ENCODE measurements at places on chromosomes 3 and 15.
A peak's percentile ranks its signal among the peaks of the same experiment; 100 is the strongest.

GRCh38 chr3:39668420-39668819, 141.0 kb upstream of the MYRIP start:
- peak; percentile 30 for DNase-seq

GRCh38 chr3:82640254-82640653, 878.8 kb upstream of the GBE1 start:
- no peak for DNase-seq

DNA sequence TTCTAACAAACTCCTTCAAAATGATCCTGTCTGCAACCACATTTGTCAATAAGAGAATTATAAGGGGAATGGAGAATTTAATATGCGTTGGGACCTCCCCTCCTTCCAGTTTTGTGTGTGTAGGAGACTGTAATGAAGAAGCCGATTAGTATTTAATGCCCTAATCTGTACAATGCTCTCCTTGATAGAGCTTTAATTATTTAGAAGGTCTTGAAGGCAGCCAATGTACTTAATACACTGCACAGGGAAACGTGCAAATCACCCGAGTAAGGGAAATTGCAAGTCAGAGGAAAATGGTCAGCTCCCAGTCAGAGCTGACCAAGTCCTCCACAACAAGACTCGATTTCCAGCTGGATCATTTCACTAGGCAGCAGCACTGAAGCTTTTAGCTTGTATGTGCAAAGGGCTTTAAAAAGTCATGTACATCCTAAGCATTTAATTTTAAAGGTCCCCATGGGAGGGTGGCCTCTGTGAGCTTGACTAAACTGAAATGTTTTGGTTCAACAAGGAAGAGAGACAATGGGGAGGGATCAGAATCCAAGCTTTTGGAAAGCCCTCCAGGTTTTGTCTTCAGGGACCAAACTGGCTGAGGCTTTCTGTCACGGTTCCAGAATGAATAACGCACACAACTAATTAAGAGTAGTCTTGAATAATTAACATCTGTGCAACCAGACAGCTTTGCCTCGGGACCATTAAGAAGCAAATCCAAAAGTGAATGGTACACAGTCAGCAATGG, 159.8 kb upstream of the MITF start:
- DNase-seq: no peak

GRCh38 chr3:6989608-6990291, 128.8 kb downstream of the GRM7 start:
- no peak for DNase-seq

- DNase-seq: no peak
These were observed 3.9 kb upstream of the RBSN start for GRCh38 chr3:15102836-15103235.

- DNase-seq: no peak
These were observed 238.1 kb upstream of the SGO1 start for GRCh38 chr3:20424086-20424485.

- no peak for DNase-seq
These were observed 38.1 kb downstream of the SERPINI1 start for GRCh38 chr3:167773584-167773983.

GRCh38 chr3:111610612-111611054, 15.5 kb upstream of the ZBED2 start:
- no peak for DNase-seq

DNA sequence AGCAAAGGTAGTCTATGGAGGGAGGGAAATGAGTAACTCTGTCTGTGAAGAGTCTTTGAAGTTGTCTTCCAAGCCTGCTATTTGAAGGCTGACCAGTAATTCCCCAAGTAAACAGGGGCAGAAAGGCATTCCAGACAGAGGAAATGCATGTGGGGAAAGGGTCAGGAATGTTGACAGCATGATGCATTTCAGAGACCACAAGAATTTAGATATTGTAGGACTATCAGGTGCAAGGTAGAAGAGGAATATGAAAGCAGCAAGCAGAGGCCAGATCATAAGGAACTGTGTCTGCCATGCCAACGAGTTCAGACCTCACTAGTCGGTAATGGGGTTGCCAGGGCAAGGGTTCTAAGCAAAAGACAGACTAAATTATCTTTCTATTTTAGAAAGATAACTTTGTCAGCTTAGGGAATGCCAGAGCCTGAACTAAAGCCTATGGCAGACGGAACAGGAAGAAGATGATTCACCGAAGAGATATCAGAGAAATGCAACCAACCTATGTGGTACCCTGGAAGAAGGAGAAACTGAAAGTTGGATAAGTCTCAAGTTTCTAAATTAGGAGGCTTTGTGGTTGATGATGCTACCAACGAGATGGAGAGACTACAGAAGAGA, 327.0 kb upstream of the RORA start:
- peak; percentile 79 for DNase-seq

DNA sequence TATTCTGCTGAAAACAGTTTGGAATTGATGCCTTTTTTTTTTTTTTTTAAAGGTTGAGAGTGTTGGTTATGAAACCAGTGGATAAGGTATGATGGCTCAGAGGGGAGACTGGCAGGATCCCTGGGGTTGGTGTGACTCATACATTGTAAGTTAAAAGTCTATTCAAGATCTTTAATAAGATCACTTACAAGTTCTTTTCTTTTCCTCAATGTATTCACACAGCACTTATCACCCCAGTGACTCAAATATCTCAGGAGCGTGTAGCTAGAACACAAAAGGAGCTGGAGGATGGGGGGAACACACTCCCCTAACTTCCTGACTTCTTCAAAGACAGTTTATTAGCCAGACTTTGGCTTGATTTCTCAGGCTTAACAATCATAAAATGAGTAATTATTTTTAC, 285.3 kb downstream of the SV2B start:
- DNase-seq: no peak

- DNase-seq: peak; percentile 4
These were observed 617.1 kb downstream of the NR2F2 start for GRCh38 chr15:96947296-96948229.

DNA sequence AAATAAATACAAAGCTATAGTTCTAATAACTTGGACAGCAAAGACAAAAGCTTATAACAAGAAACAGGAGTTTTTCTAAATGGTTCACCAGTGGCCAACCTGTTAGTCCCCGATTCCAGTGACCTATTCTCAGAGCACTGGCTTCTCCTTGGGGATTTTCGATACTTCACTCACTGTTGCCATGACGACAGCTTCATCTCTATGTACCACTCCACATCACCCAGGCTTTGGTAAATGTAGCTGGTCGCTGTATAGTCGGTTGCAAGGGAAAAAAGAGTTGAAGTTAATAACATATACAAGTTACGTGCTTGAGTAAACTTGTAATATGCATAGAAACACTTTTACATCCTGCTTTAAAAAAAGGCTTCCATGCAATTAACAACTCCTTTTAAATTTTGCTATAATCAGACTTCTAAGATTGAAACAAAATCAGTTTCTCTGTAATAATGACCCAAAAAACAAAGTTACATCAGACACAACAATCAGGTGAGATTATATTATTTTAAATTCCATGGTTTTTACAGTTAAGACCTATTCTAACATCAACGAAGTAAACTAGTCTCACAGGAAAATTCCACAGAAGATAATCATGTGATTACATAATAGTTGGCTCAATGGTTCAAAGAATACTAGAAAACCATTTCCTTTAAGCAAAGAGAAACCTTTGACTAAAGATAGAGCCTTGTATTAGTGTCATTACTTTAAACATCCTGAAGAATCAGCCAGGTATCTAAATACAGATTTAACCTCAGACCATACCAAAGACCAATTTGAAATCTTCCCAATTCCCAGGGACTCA, 2.9 kb downstream of the CCNL1 start:
- DNase-seq: no peak

GRCh38 chr3:4584456-4585249, 91.5 kb downstream of the ITPR1 start:
- peak; percentile 25 for DNase-seq

DNA sequence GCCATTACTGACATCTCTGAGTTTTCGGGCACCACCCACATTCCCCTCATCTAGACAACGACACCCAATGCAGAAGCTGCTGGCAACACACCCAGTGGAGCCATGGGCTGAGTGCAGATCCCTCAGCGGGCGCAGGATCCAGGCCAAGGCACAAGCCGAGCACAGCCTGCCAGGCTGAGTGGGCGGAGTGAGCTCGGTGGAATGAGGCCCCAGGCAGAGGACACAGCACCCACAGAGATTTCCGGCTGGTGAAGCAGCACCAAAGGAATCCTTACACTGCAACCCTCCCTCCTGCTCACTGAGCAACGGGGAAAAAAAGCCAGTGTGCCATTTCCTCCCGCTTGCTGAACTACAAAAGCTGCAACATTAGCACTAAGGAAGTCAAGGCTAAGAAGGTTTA, 34.3 kb downstream of the ZMAT3 start:
- DNase-seq: peak; percentile 92

GRCh38 chr3:123552095-123552714, 32.6 kb downstream of the HACD2 start:
- DNase-seq: peak; percentile 13

DNA sequence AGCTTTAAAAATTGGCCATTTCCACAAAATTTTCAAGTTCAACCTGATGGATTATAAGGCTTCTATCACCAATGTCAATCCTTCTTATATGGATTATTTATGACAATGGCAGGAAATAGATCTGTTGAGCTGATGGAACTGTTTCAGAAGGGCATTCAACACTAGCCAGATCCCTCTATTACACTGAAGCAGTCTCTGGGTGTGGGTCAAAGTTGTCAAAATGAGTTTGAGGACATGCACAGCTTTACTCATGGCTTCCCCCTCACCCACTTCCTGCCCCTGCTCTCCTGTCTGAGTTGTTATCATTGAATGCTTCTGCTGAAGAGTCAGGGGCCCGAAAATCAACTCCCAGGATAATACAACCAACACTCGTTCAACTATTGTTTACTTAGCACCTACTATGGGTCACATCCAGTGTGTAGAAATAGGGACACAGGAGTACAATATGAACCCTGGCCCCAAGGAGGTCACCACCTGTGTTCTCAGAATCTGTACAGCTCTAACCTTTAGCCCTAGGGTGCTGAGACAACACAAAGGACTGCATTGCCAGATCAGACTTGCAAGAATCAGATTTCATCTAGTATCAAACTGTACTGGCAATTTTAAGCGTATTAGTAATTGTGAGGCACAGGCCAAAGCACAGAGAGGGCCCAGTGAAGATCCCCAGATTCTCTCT, 41.7 kb upstream of the FAM3D start:
- DNase-seq: no peak

- no peak for DNase-seq
These were observed 129.9 kb upstream of the HES1 start for GRCh38 chr3:194005930-194006501.

GRCh38 chr15:52963865-52964264, 173.7 kb upstream of the ONECUT1 start:
- no peak for DNase-seq

DNA sequence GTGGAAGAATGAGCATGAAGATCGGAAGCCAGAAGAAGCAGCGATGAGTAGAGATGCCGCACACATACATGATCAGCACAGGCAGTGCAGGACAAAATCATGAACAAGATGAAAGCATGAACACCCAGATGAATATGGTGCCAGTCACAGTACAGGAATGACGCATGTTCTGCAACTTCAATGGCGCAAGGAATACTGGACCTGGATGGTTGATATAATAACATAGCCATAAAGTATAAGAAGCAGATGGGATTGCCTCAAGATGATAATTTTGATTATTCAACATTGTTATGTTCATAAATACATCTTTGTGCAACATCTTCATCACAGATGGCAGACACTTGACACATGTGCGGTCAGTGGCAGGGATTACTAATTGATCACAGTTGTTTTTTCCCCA, 59.7 kb upstream of the SLCO3A1 start:
- DNase-seq: no peak

GRCh38 chr15:40338041-40338657, 2.6 kb downstream of the CCDC9B start:
- peak; percentile 64 for DNase-seq

GRCh38 chr3:4904811-4905695, 74.2 kb upstream of the BHLHE40 start:
- peak; percentile 30 for DNase-seq

DNA sequence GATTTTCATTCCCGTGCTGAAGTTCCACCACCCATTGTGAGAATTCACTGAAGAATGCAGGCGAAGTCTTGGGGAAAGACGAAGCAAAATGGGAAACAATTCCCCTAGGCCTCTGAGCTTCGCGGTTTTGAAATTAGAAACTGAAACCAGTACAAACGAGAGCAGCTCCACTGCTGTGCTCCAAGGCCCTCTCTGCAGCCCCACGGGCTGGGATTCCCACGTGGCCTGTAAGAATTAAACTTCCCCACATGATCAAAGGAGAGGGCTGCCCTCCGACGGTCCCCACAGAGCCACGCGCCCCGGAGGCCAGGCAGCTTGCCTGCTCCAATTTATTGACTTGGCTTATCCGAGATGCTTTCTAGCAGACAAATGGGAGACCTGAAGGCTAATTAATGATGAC, 144.0 kb downstream of the GREM1 start:
- peak; percentile 72 for DNase-seq

DNA sequence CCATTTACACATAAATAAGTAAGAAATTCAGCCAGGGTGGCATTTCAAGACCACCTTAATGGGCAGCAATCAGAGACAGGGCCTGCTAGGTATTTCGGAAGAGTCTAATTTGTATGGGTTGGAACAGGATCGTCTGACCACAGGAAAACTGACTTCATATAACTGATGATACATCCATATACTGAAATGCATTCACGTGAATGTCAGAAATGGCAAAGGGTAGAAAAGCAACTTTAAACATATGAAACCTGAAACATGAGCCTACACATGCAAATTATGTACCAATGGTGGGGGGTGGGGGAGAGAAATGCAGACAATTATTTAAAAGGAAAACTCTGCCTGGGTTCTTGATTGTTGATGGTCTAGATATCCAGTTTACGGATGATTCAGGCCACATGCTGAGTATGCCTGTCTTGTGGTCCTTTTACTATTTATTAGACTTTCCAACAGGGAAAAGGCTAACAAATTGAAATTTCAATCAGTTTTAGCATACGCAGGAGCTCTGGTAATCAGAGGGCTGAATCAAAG, 582.2 kb downstream of the FOXP1 start:
- no peak for DNase-seq

DNA sequence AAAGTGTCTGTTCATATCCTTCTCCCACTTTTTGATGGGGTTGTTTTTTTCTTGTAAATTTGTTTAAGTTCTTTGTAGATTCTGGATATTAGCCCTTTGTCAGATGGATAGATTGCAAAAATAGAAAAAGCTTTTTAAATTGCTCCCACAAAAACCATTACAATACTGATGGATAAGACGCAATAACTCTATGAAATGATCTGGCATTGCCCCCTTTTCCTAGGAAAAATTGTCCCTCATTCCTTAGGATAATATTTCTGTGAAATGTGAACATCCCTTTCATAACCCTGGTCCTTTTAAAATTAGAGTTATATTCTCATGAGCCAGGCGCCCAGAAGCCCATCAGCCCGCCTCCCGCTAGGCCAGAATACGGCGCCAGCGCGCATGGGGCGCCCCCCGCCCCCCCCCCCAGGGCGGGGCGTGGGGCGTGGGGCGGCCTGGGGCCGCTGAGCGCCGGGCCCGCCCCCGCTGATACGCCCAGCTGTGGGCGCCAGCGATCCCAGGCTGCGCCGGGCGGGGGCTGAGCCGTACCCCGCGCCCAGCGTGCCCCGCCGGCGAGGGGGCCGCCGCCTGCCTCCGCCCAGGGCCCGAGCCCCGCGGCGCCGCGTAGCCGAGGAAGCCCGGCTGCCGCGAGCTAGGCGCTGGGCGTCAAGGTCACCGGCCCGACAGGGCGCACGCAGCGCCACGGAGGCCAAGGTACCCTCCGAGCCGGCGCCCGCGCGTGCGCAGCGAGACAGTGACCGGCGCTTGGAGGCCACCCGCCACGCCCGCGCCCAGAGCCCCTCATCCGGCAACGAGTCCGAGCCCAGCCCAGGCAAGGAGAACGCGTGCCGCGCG, 11.1 kb upstream of the ROPN1B start:
- no peak for DNase-seq

- DNase-seq: peak; percentile 24
These were observed 9.3 kb downstream of the VEPH1 start for GRCh38 chr3:157493627-157494550.

GRCh38 chr3:191283400-191283799, 45.8 kb upstream of the CCDC50 start:
- DNase-seq: no peak
